ENCODE measurements at places on chromosomes 5 and 9.

DNA sequence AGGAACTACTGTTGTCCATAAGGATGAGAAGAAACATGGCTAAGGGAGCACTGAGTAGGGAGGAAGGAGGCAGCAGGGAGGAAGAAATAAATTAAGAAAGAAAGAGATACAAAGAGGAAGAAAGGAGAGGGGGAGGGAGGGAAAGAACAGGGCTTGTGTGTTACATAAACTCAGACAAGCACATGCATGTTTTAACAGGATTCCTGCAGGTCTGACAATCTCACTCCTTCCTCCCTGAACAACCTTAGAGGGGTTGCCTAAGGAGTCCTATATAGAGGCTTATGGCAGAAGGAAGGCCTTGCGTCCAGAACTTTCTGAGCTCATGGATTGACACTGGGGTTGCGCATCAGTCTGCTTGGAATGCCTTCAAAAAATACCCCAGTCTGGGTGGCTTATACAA lies 4.2 kb upstream of the KCNIP1 start:
- no peak for DNase-seq

GRCh38 chr9:126016579-126017290 lies 269.6 kb downstream of the PBX3 start:
- no peak for DNase-seq

DNA sequence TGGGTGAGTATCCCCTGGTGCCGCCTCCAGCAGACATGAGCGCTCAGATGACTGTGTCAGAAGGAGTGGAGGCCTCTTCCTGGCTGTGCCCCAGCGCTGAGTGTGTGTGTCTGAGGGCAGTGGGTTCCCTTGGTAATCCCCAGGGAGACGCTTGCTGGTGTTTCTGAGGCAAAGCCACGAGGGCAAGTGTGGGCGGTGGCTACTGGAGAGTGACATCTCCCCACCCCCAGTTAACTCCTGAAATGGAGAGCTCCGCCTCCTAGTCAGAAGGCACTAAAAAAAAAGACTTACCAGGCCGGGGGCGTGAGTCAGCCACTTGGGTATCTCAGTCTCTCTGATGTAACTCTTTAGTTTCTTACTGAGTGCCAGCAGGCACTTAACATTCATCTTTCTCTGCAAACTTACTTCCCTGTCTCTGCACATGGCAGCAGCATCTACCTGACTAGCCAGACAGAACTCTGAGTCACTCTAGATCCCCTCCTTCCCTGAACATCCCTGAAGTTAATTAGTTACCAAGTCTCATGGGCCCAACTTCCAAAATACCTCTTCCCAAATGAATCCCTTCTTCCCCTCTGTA lies 19.3 kb downstream of the ORM2 start:
- peak; percentile 69 for DNase-seq

GRCh38 chr9:133563291-133563796 lies 28.8 kb downstream of the ADAMTSL2 start:
- DNase-seq, result no peak

GRCh38 chr5:140801494-140801841 lies 611 bp downstream of the PCDHA3 start:
- no peak for DNase-seq

DNA sequence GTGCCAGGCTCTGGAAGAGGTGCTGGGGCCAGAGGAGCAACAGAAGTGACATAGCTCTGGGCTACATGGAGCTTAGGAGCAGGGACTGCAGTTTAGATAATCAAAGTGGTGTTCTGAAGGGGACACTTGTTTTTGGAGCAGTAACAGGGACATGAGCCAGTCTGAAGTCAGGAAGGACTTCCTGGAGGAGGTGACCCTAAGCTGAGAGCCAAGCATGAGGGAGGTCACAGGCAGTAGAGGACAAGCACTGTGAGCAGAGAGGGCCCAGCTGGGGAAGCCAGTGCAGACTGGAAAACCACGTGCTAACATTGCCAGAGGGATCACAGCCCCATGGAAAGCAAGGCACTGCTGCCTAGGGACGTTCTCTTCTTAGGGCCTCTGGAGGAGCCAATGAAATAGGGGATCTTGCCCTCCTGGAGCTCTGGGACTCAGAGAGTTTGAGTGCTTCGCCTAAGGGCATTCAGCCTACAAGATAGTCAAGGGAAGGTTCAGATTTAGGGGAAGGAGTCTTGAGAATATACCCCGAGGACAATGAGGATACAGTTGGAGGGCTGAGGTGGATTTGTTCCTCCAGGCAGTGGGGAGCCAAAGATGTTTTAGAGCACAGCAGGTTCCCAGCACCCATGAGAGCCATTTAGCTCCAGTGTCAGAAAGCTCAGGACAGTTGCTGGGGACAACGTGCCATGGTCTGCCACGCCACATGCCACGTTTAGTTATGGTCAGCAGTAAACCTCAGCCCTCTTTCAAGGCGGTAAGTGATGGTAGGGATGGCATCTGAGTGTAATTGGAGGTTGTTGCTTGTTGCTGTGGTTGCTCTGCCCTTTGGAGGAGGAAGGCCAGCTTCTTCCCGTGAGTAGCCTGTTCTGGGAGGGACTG lies 40.5 kb upstream of the SH3PXD2B start:
- no peak for DNase-seq

DNA sequence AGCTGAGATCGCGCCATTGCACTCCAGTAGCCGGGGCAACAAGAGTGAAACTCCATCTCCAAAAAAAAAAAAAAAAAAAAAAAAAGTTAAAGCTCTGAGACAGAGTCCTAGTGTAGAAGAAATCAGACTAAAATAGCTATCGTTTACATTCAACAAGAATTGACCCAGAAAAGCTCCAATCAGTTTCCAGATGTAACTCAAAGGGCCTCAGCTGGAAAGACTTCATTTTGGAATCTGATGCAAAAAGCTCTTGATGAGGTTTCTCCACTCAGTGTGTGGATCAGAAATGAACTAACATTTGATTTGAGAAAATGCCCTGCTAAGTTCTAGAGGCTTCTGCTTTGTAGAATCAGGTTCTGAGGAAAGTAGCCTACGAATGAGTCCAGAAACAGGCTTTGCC lies 7.2 kb upstream of the C1QTNF2 start:
- DNase-seq, result no peak

DNA sequence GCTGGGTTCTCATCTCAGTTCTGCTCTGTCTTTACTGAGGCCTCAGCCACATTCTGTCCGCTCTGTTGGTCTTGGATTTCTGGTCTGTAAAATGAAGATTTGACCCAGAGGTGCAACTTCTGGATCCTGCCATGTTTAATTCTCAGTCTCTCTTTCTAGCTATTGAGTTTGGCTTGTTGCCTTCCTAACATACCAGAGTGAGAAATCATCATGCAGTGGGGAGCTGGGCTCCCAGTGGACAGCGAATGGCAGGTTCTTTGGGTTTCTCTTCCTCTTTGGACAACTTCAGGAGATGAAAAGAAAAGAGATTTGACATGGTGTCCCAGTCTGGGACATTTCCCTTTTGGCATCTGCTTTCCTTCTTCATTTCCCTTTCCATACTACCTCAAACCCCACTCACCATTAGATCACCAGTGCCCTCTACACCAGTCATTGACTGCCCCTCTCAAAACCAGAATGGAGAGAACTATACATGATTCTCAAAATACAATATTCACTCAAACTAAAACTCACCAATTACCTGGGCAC lies 334.7 kb downstream of the ACTL7B start:
- DNase-seq, result no peak

DNA sequence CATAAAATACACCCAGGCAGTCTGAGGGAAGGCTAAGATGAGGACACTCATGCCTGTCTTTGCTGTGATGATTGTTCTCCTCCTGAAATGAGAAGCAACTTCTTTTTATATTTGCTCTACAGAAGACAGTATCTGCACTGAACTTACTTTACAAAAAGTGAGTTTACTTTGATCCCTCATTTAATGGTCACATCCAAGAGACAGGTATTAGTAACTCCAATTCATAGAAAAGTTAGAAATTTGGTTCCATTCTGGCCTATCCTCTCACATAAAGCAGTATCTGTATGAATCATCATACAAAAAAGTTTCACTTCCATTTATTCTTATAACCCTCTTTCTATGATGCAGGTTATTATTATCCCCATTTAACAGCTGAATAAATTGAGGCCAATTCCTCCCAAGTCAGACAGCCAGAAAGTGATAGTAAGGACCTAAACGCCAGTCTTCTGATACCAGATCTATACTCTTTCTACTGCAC lies 15.2 kb downstream of the TSTD2 start:
- no peak for DNase-seq

GRCh38 chr5:127472700-127473099 lies 44.7 kb upstream of the PRRC1 start:
- no peak for DNase-seq

- DNase-seq, result no peak
These were observed 26.8 kb downstream of the ITGA1 start for GRCh38 chr5:52814352-52815148.

- no peak for DNase-seq
These were observed 44.1 kb upstream of the SELENOP start for GRCh38 chr5:42855811-42856210.

DNA sequence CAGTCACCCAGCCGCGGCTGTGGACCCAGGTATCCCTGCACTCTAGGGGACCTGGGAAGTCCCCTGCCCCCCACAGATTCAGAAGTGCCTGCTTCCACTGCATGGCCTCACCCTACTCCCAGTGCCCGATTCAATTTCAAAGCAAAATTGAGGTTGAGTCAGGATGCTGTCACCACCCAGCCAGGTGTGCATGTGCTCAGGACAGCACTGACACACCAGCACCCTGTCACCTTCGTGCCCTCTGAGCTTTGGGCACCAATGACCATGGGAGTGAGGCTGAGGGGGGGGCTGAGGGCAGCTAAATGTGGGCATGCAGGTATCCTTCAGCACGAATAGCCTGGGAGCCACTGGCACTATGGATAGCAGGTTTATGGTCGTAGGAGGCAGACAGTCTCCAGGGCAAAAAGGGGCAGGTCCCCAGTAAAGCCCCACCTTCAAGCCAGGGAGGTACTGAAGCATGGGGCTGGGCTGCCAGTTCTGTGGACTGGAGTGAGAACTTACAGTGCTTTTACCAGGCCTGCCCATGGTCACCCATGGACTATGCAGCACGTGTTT lies 1151.6 kb upstream of the CDH6 start:
- DNase-seq, result no peak

DNA sequence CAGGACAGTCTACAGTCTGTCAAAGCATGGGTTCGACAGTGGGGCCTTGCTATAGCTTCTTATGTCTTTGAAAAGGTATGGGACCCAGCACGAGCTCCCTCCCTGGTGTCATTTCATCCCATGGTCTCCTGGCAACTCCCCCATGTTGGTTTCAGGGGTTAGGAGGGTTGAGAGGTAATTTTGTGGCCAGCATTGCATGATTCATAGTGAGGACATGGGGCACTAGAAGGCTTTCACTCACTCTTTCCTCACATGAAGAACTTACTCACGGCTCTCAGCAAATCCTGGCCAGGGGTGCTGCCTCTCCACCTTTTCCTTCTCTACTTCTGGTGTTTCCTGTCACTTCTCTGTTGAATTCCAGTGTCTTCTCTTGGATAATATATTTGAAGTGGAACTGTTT lies 134.7 kb upstream of the TNPO1 start:
- DNase-seq, result no peak

DNA sequence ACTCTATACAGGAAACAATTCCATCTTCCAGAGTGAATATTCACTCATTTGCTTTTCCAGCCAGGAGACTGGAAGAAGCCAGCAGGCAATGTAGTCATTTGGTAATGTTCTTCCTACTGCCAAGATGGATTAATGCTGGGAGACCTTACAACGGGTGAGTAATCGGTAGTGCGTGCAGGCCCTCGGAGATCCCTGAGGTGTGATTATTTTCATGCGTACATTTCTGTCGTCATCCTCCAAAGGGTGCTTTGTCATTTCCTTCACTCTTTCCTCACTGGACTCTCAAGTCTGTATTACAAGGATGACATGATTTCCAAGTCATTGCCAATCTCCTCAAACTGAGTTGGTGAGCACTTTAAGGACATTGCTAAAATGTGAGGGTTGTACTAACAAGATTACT lies 263.5 kb downstream of the CWC27 start:
- no peak for DNase-seq

- DNase-seq, result no peak
These were observed 10.3 kb upstream of the QRFP start for GRCh38 chr9:130906735-130907416.

DNA sequence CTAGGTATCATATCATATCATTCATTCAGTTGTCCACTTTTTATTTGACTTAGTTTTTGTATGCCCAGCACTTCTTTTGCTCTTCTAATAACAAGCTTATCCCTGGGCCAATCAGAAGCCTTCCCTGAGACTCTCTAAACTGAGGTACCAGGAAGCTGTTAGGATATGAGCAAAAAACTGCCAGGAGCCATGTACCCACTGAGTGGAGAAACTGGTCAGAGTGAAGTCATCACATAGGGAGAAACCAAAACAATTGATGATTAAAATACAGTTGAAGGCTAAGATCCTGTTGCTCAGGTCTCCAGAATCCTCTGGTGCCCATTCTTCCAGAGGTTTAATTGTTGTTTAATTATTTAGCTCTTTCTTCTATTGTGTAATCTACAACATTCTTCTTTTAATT lies 120.2 kb downstream of the KIAA0825 start:
- no peak for DNase-seq

- no peak for DNase-seq
These were observed 30.8 kb upstream of the CNOT6 start for GRCh38 chr5:180463216-180463900.

GRCh38 chr9:38192731-38193265 lies 123.8 kb upstream of the SHB start:
- no peak for DNase-seq

- no peak for DNase-seq
These were observed 32.1 kb upstream of the RASGRF2 start for GRCh38 chr5:80928073-80928472.

- DNase-seq, result no peak
These were observed 1166.5 kb upstream of the CDH18 start for GRCh38 chr5:21154526-21154925.

- DNase-seq, result no peak
These were observed 16.8 kb upstream of the PCSK5 start for GRCh38 chr9:75873712-75874111.

DNA sequence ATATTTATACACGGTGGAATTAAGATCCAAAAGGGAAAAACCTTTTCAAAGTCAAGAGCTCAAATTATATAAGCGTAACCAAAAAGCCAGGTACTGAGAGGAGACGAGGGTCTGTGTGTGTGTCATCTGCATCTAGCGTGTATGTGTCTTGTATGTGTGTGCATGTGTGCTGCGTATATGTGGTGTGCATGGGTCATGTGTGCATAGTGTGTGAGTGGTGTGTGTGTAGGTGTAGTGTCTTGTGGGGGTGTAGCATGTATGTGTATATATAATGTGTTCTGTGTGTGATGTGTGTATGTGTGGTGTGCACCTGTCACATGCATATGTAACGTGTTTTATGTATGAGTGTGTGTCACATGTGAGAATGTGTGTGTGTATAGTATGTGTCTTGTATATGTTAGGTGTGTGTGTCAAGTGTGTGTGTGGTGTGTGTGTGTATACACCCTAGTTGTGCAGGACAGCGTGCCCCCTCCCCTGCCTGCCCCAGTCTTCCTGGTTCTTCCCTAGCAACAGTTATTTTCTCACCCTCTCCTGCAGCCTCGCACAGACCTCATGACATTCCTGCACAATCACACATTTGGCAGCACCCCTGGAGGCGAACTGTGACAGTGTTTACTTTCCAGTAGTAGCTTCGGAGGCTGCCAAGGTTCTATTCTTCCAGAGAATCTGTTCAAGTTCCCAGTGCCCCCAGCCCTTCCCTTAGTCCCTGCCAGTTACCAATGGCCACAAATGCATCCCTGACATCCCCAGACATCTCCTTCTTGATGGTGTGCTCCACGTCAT lies 27.1 kb upstream of the TNIP1 start:
- no peak for DNase-seq
